ENCODE measurements at places on chromosomes 7 and 10. TPM values are rescaled to one million over a fixed set of nuclear protein-coding genes. Genes with fewer than 3 reads are reported as not detected.

The SNX10 gene
- total RNA-seq, result 38.9 TPM

The TDRD1 gene
- total RNA-seq, result 0.77 TPM

The IFIT1B gene
- 1.9 TPM for total RNA-seq

The NEUROD6 gene
- total RNA-seq, result not detected

The CYP26C1 gene
- total RNA-seq, result 0.46 TPM

Measured in spleen (tissue), 13 donors.